Neural progenitor cell (in vitro differentiated cells): ENCODE measurements at places on chromosomes 6 and 20.

DNA sequence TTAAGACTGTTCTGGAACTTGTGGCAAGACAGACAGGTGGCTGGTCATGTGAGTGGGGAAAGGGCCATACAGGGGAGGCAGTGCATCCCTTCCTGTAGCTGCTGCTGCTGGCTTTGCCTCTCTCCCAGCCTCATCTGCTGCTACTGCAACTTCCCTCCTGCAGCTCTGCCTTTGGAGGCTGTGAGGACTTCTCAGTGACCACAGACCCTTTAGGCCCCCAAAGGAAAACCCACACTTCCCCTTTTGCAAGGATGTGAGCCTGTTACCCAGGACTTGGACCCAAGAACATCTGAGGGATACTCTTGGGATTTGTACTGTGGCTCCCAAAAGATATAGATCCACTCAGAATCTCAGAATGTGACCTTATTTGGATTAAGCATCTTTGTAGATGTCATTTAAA is 91.0 kb downstream of the TMEM170B start:
- no peak for DNase-seq

DNA sequence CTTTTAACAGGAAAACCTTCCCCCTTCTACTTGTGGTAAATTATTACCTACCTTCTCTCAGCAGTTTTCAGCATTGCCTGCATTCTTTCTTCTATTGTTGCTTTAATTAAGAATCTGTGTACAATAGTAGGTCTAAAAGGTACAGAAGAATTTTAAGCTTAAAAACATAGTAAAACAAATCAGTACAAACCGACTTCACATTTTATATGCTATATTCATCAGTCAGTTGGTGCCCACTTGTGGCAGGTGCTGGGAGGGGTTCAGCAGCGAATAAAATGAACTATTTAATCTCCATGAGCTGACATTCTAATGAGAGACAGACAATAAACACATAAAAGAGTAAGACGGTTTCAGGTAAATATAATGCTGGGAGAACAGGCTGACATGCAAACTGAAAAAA is 73.4 kb upstream of the FBXO30 start:
- DNase-seq: no peak

DNA sequence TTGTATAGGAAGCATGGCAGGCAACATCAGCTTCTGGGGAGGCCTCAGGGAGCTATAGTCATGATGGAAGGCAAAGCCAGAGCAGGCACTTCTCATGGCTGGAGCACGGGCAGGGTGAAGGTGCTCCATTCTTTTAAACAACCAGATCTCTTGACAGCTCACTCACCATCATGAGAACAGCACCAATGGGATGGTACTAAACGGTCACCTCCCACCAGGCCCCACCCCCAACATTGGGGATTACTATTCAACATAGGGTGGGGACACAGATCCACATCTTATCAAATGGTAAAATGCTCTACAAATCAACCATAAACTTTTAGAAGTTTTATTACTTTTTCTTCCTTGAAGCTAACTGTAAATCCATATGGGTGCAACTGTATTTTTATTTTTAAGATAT is 61.5 kb downstream of the MAP3K4 start:
- no peak for DNase-seq

- no peak for DNase-seq
Observed at GRCh38 chr6:38942442-38942841, 106.1 kb upstream of the GLP1R start.

GRCh38 chr6:16511723-16512489 is 249.4 kb downstream of the ATXN1 start:
- DNase-seq: no peak
